ENCODE measurements at places on chromosomes 7 and 10.

DNA sequence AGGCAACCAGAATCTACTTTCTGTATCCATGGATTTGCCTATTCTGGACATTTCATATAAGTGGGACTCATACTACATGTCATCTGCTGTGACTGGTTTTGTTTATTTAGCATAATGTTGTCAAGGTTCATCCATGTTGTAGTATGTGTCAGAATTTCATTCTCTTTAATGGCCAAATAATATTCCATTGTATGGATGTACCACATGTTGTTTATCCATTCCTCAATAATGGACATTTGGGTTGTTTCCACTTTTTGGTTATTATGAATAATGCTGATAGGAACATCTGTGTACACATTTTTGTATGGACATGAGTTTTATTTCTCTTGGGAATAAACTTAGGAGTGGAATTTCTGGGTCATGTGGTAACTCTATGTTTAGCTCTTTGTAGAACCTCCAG lies 133.7 kb downstream of the CREB5 start:
- no peak for DNase-seq

DNA sequence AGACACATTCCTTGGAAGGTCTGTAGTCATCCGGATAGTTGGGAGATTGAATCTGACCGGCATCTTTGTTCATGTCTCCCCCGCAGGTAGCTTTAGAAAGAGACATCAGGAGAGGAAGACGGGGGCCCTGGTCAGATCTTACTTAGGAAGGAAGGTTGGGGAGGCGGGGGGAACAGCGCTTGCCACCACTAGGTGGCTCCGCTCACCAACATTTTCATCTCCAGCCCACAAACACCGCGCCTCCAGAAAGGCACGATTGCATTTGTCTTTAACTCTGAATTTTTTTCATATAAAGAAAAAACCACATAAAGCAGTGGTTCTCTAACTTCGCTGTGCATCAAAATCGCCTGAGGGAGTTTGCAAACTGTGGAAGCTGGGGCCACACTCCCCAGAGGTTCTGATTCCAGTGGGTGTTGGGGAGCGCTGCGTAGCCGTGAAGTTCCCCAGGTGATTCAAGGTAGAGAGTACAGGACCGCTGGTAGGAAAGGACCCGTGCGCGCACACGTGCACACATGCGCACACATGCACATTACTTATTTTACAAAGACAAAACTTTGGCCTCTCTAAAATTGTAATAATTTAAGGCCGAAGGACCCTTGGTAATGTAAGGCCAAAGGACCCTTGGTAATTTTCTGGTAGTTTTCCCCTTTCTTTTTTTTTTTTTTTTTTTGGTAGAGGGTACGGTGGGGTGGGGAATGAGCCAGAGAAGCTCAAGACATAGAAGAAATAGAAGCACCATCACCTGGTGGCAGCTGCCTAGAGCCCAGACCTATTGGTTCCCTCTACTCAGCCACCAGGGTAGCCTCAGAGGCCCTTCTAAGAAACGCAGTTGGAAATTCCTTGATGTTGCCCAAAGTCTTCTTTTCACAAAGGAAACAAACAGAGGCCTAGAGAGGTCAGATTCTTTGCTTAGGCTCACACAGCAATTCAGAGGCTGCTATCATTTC lies 37.4 kb upstream of the OPALIN start:
- DNase-seq, result peak; percentile 48

DNA sequence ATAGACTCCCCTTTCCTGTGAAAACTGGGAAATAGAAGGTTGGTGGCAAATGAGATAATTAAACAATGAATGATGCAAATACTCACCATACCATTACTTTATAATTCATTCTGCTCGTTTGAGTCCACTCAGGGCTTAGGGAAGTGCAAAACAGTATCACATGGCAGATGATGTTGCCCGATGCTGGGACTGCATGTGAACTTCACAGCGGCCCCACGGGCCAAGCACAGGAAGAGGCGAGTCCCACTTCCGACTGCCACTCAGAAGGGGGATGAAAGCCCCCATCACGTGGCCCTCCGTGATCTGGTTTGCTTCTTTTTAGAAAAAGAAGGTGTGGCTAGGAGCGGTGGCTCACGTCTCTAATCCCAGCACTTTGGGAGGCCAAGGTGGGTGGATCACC lies 71.5 kb downstream of the PRPF18 start:
- DNase-seq, result no peak

- DNase-seq, result no peak
Observed at GRCh38 chr7:74040791-74041520, 13.0 kb downstream of the ELN start.

DNA sequence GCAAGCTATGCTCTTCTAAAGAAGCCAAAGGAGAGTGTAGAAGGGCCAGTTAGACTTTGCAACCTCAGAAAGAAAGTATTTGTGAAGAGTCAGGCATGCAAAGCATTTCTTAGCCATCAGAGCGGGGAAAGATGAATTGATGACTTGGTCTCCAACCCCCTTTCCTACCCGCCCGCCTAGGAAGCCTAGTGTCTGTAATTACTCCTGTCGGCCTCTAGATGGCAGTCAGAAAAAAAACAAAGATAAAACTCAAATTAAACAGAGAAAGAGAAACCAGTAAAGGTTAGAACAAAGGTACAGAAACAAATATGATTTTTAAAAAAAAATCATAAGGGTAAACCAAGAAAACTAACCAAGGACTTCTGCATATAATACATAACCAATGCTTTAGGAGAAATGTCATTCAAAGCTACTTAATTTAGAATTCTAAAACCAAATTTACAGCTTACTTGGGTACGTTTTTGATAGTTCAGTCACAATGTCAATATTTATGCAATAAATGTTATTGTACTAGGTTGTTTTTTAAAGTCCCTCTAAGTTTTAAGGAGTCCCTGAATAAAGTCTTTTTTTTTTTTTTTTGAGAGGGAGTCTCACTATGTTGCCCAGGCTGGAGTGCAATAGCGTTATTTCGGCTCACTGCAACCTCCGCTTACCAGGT lies 97.6 kb downstream of the LYZL1 start:
- DNase-seq, result no peak

DNA sequence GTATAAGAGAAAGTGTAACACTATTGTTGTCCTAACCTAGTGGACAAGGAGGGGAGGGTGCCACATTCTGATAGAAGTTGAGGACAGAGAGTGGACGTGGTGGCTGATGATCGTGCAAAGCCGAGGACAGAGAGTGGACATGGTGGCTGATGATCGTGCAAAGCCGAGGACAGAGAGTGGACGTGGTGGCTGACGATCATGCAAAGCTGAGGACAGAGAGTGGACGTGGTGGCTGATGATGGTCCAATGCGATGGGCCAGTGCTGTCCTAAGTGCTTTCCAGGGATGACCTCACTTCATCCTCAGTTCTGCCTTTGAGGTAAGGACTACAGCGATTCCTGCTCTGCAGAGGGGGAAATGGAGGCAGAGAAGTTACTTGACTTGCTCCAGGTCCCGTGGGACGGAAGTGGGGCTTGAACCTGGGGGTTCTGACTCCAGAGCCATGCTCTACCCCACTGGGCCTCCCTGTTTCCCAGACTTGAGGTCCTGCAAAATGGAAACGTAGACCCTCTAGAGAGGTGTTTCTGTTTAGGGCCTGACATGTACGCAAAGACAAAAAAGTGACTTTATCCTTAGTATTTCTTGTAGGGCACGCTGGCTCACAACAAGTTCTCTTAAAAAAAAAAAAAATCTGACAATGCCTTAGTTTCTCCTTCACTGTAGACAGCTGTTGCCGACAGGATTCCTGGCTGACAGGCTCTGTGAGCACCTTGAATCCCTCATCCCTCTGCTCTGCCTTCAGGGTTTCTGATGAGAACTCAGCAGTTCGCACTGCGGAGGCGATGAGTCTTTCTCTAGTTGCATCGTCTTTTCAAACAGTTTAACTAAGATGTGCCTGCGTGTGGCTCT lies 20.3 kb upstream of the NCAPG2 start:
- no peak for DNase-seq

- no peak for DNase-seq
Observed at GRCh38 chr7:130703851-130704250, 17.5 kb upstream of the TSGA13 start.

DNA sequence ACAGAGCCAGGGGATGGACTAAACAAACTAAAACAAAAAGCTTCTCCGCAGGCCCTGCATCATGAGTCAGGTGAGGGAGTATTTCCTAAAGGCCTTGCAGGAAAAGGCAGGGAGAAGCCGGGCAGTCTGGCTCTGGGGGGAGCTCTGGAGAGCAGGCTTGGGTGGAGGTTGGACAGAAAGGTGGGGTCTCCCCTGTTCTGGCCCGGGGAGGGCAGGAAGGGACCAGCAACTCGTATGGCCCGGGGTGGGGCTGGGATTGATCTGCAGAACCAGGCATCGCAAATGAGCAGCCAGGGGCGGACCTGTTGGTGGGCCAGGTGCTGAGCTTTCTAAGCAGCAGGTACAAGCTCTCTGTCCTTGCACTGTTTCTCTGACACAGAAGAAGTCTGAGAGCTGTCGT lies 235.2 kb downstream of the TCERG1L start:
- no peak for DNase-seq

- DNase-seq, result no peak
Observed at GRCh38 chr10:110175406-110175805, 32.0 kb upstream of the MXI1 start.

GRCh38 chr7:122299624-122300210 lies 4.8 kb downstream of the FEZF1 start:
- DNase-seq, result no peak

GRCh38 chr7:31362401-31362800 lies 21.9 kb upstream of the NEUROD6 start:
- DNase-seq, result no peak

- DNase-seq, result no peak
Observed at GRCh38 chr7:104431930-104432329, 103.5 kb downstream of the LHFPL3 start.

All from activated CD4-positive, alpha-beta T cell treated with anti-CD3 and anti-CD28 coated beads for 4 hours (primary cell).